ENCODE measurements at places on chromosomes 4 and X. TPM values are rescaled to one million over a fixed set of nuclear protein-coding genes. Genes with fewer than 3 reads are reported as not detected.

Gene AFF2
- 3.7 TPM for total RNA-seq

Gene TLR8
- total RNA-seq, result 1.7 TPM

Gene IL1RAPL2
- total RNA-seq, result not detected

Gene PRRG3
- total RNA-seq, result under 0.01 TPM

Gene FAAH2
- 7.4 TPM for total RNA-seq

Gene NWD2
- 0.27 TPM for total RNA-seq

Gene SLC25A43
- 19.2 TPM for total RNA-seq

- peak; percentile 18 for DNase-seq
Measured at GRCh38 chr4:70844180-70844579, 4.5 kb upstream of the GRSF1 start.

DNA sequence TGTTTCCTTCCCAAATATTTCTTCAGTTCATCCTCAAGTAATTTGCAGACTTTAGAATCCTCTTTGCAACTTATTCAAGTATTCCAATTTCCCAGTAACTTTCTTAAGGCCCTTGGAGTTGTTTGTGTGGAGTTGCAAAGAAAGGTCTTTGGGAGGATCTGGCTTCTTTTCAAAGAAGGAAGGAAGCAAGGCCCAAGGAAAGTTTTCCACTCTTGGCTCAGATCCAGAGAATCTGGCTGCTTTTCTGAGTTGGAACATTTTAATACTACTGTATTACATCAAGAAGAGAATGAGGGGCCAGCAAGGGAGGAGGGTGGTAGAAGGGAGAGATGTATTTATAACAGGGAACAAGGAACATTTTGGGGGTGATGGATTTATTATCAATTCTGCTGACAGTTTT lies 10.5 kb downstream of the CDX4 start:
- no peak for DNase-seq

DNA sequence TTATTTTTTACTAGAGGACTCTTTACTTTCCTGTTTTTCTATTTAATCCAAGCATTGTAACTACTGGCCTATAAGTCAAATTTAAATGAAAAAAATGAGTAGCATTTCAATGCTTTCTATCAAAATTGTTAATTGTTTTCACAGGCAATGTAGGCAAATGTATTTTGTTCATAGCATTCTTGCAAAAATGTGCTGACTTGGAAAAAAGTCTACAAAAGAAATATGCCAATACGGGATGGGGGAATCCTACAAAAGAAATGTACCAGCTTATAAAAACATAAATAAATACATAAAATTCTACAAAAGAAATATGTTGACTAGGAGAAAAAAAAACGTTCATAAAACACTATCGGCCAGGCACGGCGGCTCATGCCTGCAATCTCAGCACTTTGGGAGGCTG lies 14.9 kb upstream of the S100G start:
- DNase-seq, result no peak

GRCh38 chr4:165312506-165312905 lies 15.0 kb upstream of the MSMO1 start:
- DNase-seq, result no peak

DNA sequence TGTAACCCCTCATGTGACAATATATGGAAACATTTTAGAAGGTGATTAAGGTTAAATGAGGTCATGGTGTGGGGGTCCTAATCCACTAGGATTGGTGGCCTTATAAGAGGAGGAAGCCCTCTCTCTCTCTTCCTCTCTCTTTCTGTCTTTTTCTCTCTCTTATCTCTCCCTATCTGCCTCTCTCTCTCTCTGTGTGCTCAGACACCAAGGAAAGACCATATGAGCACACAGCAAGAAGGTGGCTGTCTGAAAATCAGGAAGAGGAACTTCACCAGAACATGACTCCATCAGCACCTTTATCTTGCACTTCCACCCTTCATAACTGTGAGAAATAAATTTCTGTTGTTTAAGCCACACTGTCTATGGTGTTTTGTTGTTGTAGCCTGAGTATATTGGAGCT lies 1472.2 kb downstream of the PCDH7 start:
- no peak for DNase-seq

GRCh38 chrX:10467793-10468192 lies 152.6 kb downstream of the MID1 start:
- no peak for DNase-seq
